ENCODE measurements at places on chromosomes 5 and 9. TPM values are rescaled to one million over a fixed set of nuclear protein-coding genes. Genes with fewer than 3 reads are reported as not detected.

DNA sequence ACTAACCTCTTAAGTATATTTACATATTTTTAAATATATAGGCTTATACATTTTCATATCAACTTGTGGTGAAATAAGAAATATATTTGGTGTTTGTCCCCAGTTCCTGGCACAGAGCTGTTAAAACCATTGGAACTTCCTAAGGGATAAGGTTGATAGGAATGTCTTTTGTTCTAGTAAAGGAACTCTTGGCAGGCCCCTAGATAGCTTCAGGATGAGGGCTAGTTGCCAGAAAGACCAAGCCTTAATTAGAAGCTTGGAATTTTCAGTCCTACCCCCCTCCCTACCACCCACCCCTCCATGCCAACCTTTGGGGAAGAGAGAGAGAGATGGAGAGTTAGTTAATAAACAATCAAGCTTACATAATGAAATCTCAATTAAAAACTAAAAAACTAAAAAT lies 638.6 kb upstream of the ACO1 start:
- H3K27ac ChIP-seq: no peak overlapping the region
- H3K4me1 ChIP-seq: no peaks in the 10 kb centered on the region
- H3K36me3 ChIP-seq: no peaks in the 10 kb centered on the region
- no peak for DNase-seq

DNA sequence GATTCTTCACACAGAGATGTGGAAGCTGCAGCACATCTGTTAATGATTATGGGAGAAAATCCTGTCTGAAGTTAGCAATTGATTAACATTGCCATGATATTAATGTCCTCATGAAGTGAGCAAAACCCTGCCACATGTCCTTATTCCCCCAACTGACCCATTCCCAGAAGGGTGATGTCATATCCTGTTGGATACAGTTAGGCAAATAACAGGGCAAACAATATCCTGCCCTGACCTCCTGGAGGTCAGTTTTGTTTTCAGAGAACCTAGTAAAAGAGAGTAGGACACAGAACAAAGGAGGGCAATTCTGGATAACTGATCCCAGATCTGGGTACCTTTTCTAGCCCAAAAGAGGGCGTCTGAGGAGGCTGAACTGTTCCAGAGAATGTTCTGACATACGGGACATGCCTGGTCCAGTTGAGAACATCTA lies 11.0 kb downstream of the ABLIM3 start:
- peaks cover 31% of the 10 kb centered on the region for H3K4me1 ChIP-seq
- no peaks in the 10 kb centered on the region for H3K27me3 ChIP-seq
- no peaks in the 10 kb centered on the region for H3K36me3 ChIP-seq
- no peak for DNase-seq
- H3K27ac ChIP-seq: peak overlapping the region; percentile 24
- H3K4me3 ChIP-seq: no peak overlapping the region

DNA sequence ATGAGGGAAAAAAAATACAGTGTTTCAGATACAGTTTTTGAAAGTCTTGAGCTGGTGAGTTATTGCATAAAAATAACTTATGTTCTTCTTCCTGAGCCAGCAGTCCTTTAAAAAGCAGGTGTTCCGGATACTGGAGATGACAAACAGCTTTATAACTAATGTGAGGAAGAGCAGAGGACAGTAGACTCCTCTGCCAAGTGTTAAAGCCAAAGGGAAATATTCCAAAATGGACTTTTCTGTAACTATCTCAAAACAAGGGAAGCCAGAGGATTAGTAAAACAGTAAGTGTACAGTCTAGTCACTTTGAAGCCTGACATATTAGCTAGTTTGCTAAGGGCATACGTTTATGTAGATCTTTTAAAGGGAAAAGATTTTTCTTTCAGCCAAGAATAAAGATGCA lies 11.0 kb upstream of the SNCAIP start:
- no peaks in the 10 kb centered on the region for H3K4me1 ChIP-seq
- H3K27ac ChIP-seq: no peak overlapping the region
- DNase-seq: no peak
- no peaks in the 10 kb centered on the region for H3K27me3 ChIP-seq

- H3K27me3 ChIP-seq: no peaks in the 10 kb centered on the region
- H3K4me3 ChIP-seq: no peak overlapping the region
- no peaks in the 10 kb centered on the region for H3K36me3 ChIP-seq
- H3K27ac ChIP-seq: no peak overlapping the region
- H3K4me1 ChIP-seq: no peaks in the 10 kb centered on the region
- no peak for DNase-seq
Measured at GRCh38 chr5:164335837-164336236, 830.4 kb downstream of the MAT2B start.

DNA sequence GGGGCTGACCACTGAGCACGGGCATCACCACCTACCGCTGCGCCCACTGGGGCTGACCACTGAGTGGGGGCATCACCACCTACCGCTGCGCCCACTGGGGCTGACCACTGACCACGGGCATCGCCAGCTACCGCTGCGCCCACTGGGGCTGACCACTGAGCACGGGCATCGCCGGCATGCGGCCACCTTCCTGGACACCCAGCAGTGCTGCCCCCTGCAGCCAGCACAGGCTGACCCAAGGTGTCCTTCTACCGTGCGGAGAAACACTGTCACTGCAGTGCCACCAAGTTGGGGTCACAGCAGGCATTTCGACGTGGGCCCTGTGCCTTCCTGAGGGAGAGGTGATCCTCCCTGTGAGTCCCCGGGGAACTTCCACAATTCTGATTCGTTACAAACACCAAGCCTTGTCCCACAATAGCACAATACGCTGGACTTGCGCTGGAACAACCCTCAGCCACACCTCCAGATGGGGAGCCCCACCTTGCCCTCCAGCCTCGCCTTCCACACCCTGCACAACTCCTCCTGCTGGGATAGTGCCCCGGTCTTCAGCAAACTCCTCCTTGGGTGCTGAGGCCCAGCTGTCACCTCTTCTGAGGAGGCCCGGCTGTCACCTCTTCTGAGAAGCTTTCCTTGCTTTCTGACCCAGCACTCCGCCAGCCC lies 90.3 kb upstream of the SARDH start:
- no peaks in the 10 kb centered on the region for H3K27me3 ChIP-seq
- H3K36me3 ChIP-seq: peaks cover 3% of the 10 kb centered on the region
- no peak overlapping the region for H3K4me3 ChIP-seq
- H3K27ac ChIP-seq: no peak overlapping the region
- DNase-seq: no peak

JAKMIP2 gene
- total RNA-seq: 2.7 TPM

DNA sequence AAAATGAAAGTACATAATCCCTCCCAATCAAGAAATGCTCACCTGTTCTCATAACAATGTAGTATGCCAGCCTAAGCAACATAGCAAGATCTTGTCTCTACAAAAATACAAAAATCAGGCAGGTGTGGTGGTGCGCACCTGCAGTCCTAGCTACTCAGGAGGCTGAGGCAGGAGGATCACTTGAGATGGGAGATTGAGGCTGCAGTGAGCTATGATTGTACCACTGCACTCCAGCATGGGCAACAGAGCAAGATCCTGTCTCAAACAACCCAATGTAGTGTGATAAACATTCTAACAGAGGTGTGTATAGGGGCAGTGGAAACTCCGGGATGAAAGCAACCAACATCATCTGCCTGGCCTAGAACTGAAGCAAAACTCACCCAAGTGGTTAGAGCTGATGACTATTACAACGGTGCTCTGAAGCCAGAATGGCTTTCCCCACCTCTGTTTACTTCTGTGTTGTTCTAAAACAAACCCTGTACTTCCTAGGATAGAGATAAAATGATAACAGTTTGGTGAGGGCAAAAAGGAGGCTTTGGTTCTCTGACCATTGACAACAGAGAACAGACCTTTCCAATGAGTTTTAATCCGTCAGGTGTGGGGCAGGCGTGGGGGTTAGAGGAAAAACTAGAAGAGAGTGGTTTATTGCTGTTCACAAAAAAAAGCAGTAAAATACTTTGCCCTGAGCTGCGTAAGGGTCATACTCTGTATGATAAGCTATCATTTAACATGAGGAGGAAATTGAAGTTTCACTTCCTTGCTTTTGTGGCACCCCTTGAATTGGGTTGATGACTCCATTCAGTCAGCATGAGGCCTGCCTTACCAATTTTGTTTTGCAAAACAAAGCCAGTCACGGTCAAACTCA lies 18.9 kb downstream of the WNT8A start:
- H3K36me3 ChIP-seq: no peaks in the 10 kb centered on the region
- H3K27me3 ChIP-seq: no peaks in the 10 kb centered on the region
- H3K4me3 ChIP-seq: no peak overlapping the region
- no peak for DNase-seq
- peaks cover 5% of the 10 kb centered on the region for H3K4me1 ChIP-seq
- no peak overlapping the region for H3K27ac ChIP-seq

INSL6 gene
- total RNA-seq: not detected

GRCh38 chr9:14314424-14314928 lies 535 bp upstream of the NFIB start:
- H3K4me3 ChIP-seq: peak overlapping the region; percentile 62
- H3K27ac ChIP-seq: peak overlapping the region; percentile 98
- H3K27me3 ChIP-seq: peaks cover 44% of the 10 kb centered on the region
- no peaks in the 10 kb centered on the region for H3K36me3 ChIP-seq

GRCh38 chr5:139982157-139982974 lies 60.7 kb downstream of the NRG2 start:
- H3K36me3 ChIP-seq: no peaks in the 10 kb centered on the region
- no peaks in the 10 kb centered on the region for H3K27me3 ChIP-seq
- H3K27ac ChIP-seq: no peak overlapping the region
- peak; percentile 71 for DNase-seq
- no peaks in the 10 kb centered on the region for H3K4me1 ChIP-seq

GRCh38 chr5:88518131-88519016 lies 249.7 kb upstream of the TMEM161B start:
- no peak overlapping the region for H3K4me3 ChIP-seq
- no peak for DNase-seq
- H3K27ac ChIP-seq: no peak overlapping the region
- H3K36me3 ChIP-seq: no peaks in the 10 kb centered on the region
- no peaks in the 10 kb centered on the region for H3K27me3 ChIP-seq
